ENCODE measurements at places on chromosomes 1 and 21. TPM values are rescaled to one million over a fixed set of nuclear protein-coding genes. Genes with fewer than 3 reads are reported as not detected.

TEDDM1 gene
- total RNA-seq: not detected

TNFAIP8L2 gene
- total RNA-seq: 0.34 TPM

CA14 gene
- 1.4 TPM for total RNA-seq

IQCC gene
- total RNA-seq: 2.5 TPM

DNA sequence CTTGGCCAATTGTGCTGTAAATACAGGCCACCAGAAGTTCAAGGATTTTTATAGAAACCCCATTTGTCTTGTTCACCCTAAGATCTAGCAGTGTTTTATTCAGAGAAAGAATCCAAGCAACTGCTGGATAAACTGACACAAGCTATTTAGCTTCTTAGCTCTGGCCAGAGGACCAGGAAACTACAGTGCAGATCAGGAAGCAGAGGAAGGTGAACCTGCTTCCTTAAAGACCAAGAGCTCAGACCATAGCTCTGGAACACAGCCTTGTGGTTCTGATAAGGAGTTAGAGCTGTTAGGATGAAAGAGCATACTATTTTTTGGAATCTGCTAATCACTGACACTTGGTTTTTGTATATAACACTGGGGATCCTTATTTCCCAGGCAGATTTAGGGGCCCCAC, 5.2 kb upstream of the CCDC17 start:
- DNase-seq: no peak

DNA sequence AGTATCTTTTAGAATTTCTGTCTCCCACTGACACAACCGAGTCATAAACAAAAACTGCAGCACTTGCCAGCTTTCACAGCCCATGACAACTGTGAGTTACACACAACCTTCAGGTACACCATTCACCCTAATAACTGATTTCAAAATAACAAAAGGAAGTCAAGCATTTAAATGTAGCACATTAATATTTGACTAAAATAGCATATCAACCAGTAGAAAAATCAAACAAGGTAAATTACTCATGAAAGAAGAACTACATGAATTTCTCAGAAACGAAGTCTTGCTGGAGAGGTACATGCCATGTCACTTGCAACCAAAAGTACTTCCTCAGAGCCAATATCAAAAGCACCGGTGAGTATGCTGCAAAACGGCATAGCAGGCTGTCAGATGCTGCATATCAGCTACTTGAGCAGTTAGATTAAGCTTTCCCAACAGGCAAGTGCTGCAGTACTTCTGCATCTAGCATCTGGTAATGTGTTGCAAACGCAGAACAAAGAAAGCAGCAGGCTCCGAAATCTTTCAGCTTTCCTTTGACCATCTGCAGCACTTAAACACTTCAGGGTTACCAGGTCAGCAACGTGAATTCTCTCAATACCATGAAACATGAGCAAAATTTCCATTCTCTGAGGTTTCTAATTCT, 223.2 kb downstream of the SMYD3 start:
- DNase-seq: no peak

DNA sequence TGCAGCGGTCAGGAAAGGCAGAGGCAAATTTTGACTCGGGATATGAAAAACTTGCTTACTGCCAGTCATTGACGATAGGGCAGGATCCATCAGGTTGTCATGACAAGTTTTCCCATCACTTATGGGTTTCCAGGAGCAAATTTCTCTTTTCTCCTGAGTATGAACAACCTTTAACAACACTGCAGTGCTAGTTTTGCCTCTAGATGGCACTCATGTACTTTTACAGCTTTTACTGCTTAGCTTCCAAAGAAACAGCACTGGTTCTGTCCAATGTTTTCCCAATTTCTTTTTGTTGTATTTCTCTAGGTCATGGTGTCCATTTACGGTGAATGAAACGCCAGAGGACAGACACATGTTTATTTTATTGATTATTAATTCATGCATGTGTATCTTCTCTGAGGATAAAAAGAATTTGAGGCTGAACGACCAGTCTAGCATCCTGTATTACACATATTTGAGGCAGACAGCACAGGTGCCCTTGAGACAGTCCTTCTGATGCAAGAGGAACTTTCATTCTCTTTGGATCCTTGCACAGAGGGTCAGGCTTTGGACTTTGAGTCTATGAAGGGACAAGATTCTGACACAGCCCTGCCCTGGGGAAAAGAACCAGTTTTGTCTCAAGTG, 112.3 kb upstream of the TRABD2B start:
- DNase-seq: no peak

DNA sequence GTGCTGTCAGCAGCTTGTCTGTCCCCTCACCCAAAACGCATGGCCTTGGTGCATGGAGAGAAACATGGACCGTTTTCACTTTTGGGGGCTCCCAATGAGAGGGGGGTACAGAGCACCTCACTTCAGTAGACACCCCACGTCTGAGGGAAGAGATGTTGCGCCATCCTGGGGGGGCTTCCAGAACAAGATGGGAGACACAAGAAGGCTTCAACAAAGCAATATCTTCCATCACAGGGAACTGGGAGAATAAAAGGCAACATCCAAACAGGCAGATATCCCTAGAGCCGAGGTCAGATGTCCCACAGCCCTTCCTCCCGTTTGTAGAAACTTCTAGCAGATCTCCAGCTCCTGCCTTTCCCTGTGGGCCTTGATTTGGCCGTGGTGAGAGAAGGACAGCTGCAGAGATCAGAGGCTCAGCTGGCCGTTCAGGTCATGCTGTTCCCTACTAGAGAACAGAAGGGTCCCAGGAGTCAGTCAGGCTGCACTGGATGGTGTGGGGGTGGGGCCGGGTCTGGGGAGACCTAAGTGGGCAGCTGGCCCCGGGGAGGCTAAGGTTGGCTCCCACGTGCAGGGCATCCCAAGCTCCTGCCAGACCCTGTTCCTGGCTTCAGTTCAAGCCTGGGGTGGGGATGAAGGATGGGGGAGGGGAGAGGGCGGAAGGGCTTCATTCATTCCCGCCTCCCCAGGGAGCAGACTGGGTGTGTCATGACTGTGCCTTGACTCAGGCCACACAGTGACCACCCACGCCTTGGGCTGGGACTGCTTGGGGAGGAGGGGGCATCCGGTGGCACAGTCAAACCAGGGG, 4.4 kb downstream of the PLOD1 start:
- DNase-seq: no peak

DNA sequence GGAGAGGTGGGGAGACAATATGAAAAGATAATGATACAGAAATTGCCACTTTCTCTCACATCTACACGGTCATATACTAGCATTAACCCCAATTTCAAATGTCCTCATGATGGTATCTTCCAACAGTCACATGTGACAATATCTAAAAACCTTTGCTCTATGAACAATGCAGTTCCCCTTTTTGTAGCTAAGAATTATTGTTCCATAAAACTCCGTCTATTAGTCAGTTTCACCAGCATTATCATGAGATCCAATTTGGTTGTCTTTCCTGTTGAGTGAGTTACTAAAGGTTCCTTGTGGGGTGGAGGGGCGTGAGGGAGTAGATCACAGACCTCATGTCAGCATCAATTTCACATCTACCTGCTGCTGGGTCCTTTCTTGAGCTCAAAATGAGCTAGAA, 1.7 kb downstream of the TIAM1 start:
- DNase-seq: no peak

DNA sequence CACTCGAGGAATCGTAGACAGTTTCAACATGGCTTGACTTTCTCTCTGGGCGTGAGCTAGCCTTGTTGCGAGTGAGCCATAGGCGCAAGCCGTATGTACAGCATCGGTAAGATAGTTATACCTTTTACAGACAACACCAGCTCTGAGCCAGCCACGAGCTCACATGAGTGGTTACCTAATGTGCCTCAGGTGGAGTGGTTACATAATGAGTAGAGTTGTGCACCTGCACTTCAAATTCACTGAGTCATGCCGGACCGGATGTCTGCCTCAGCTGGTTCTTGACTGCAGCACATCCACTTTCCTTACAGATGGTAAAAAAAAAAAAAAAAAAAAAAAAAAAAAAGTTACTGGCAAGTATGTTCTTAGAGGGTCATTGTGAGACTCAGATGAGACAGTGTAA, 360.4 kb upstream of the NR5A2 start:
- no peak for DNase-seq

DNA sequence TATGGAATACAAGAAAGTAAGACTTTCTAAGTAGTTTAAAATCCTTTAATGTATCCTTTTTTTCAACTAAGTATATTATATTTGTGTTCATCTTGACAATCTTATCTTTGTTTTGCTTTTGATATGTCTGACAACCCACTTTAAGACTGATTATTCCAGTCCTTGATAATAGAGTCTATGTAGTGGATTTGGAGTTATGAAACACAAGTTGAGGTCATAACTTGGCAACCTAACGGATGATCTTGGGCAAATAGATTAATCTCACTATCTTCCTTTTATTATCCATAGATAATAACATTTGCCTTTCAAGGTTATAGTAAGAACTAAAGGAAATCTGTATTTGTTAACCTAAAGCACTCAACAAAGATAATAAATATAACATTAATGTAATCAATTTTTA, 4.8 kb upstream of the GBP2 start:
- no peak for DNase-seq

DNA sequence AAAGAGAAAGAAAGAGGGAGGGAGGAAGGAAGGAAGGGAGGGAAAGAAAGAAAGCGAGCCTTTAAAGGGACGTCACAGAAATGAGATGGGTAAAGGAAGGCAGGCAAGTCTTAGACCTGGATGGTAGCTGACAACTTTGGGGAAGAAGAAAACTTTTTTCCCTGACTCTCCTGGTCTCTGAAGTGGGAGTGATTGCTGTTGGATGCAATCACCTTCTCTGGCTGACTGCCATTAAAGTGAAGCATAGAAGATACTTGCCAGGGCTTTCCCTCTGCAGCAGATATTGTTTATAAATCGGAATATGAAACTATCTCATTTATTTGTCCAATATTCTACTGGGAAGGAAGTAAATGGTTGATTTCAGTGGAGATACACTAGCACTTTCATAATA, 27.0 kb downstream of the VCAM1 start:
- DNase-seq: no peak

Measured in ureter (tissue), 1 donor.